ENCODE measurements at places on chromosomes 12 and 14. TPM values are rescaled to one million over a fixed set of nuclear protein-coding genes. Genes with fewer than 3 reads are reported as not detected.

GRCh38 chr14:51014625-51015024 is 70.3 kb upstream of the PYGL start:
- no peak for DNase-seq

DNA sequence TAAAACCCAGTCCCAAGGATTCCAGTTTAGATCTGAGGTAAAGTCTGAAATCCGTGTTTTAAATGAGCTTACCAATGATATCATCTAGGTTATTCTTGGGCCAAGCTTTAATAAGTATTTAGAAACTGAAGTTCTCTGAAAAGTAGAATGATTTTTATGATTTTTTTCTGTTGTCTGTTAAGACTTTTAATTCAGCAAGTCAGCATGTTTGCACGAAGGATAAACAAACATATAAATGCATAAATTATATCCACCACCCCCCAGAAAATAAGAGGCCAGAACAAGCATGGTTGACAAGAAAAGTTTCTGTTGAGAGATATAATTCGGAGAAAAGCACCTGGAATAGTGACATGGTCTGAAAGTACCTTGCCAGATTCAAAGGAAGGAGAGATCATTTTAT is 655.7 kb downstream of the NOVA1 start:
- no peak for DNase-seq

- peak; percentile 69 for DNase-seq
Measured at GRCh38 chr12:46933947-46934346, 108.2 kb upstream of the SLC38A4 start.

DNA sequence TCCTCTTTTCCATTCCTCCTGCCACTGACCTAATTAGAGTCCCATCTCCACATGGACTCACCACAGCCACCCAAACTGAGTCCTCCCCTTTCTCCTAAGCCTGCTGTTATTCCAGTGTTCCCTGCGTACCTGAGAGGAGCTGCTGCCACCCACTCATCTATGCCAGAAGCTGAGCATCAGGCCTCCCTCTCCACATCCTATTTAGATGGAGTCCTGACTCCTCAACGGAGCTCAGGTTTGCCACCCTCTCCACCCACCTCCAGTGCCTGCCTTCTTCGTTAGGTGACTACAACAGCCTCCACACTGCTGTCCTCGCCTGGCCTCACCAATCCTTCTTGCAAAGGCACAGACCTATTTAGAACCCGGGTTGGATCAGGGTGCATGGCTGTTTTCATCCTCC is 15.2 kb upstream of the ABHD12B start:
- DNase-seq, result no peak

GRCh38 chr14:104248203-104249055 is 110.0 kb downstream of the KIF26A start:
- no peak for DNase-seq

DNA sequence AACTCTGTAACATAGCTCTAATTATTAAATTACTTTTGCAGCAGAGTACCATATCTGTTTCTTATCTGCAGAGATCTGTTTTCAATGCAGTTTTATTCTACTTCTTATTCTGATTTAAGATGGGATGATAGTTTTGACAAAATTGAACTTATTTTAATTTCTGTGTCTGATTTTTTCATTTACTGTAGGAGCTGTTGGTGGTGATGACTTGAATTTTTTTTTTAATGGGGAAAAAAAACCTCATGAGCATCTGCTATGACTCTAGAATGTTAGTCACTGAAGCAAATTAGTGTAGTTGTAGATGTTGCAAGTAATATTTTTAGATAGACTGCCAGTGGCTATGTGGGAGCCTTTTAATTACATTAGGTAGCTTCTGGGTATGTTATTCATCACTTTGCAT is 23.4 kb downstream of the DNM1L start:
- DNase-seq, result no peak

DNA sequence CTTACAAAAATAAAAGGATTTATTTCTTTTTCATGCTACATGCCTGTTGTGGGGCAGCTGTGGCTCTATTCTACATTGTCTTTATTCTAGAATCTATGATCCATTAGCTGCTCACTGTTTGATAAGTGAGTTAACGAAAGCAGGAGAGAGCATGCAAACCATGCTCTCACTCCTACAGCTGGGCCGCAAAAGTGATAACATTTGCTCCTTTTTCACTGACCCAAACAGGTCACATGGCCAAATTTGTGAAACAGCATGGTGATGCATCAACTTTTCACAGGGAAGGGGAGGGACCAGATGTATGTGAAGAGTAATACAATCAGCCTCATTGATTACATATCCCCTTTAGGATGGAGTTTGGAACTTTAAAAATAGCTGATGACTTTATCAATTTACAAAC is 456.9 kb upstream of the SYT1 start:
- DNase-seq, result no peak

Gene AGAP2
- 0.14 TPM for total RNA-seq

Gene RIMBP2
- not detected for total RNA-seq
